ENCODE measurements at places on chromosomes 1 and 21.

DNA sequence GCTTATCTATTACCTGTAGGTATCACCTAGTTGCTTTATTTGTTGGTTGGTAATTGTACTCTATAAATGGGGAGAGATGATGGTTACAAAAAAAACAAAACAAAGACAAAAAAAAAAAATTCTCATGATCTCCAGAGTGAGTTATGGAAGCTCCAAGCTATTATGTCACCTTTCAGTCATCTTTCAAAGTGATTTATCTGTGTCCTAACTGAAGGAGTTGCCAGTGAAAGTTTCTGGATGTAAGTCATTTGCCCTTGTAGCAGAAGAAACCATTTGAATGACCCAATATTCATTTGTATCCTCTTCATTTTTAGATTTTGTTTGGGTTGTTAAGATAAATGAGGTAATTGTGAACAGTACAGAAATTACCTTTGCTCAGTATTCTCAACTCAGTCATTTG lies 3.6 kb downstream of the SLC35F3 start:
- no peak for DNase-seq

DNA sequence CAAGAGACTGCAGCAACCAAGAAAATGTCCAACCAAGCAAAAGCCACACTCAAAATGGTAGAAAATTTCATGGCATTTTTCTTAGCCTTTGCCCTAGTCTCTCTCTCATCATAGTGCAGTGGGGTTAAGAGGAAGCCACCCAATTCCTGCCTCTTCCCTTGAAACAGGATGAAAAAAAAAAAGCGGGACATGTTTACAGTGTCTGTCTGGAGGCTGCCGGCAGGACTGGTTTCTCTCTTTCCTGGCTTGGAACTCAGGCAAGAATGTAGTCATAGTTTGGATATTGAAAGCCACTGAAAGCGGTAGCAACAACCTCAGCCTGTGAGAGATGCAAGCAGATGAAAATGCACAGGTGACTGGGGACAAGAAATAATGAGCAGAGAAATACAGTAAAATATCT lies 13.3 kb upstream of the TNFSF18 start:
- no peak for DNase-seq

- no peak for DNase-seq
These were observed 2.0 kb upstream of the KCNQ4 start for GRCh38 chr1:40781608-40781971.

DNA sequence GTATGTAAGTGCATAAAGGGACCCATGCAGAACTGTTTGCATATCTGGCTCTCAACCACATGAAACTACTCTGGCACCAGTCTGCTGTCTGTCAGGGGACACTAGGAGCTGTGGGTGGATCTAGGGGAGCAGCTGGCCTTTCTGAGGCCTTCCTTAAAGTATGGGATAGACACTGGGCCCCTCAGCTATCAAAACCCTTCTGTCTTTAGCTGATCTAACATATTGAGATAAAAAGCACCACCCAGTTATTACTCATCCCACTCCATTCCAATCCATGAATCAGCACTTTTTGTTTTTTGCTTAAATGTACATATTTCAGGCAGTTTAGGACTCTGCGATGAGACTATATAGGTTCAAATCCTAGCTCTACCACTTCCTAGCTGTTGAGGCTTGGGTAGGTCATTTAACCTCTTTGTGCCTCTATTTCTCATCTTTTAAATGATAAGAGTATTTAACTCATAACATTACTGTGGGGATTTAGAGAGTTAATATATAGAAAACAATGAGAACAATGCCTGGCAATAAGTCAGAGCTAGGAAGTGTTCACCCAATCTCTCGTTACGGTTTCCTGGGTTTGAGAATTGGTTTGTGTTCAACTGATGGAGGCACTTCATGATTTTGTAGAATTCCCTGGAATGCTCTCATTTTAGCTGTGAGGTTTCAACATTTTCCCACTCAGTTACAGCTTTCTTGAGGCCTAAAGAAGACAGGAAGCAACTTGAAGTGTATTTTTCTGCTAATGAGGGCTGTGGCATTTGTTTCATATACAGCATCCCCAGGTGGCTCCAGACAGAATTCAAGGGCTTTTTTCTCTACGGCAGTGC lies 68.9 kb downstream of the LRIG2 start:
- no peak for DNase-seq

- no peak for DNase-seq
These were observed 104.2 kb upstream of the SOX13 start for GRCh38 chr1:203968761-203969160.

GRCh38 chr1:60427701-60428100 lies 354.1 kb upstream of the C1orf87 start:
- no peak for DNase-seq

GRCh38 chr1:156060937-156061636 lies at the start of gene RAB25:
RAB25 (plus strand) TSS chr1:156061160; CDS start chr1:156061401, 241 bp downstream.
- no peak for DNase-seq

- DNase-seq, result no peak
These were observed 17.8 kb upstream of the POU3F1 start for GRCh38 chr1:38064197-38064903.

DNA sequence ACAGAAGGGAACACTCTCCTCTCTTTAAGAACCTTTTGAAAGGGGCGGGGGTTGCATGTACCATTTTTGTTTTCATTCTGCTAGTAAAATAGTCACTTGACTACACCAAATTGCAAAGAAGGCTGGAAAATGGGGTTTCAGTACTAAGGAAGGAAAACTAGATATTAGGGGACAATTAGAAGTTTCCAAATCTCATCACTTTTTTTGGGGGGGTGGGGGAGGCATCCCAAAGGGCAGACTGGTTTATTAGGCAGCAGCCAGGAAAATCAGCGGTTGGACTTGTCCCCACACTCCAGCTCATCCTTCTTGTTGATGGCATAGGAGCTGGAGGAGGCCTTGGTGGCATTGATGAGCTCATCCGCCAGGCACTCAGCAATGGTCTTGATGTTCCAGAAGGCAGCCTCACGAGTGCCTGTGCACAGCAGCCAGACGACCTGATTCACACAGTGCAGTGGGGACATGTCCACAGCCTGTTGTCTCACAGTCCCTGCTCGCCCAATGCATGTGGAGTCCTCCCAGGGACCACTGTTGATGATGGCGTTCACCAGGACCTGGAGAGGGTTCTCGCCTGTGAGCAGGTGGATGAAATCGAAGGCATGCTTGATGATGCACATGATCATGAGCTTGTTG lies 1.7 kb upstream of the TMEM50B start:
- DNase-seq, result no peak

- DNase-seq, result no peak
These were observed 1.6 kb downstream of the COG2 start for GRCh38 chr1:230643908-230644307.

DNA sequence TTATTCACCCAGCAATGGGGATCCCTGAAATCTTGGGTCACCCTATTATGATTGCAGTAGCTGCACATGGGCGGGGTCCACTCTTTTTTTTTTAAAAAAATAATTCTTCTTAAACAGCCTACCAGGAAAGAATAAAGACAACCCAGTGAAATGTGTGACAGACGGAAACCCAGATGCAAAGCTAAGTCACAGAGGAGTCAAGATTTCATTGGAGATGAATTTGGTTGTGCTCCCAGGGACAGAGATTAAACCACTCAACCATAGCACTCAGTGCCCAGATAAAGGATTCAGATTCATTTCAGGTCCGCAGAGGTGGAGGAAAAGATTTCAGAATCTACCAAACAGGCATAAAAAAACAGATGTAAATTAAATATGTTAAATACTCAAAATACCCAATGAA lies 583.5 kb upstream of the ZP4 start:
- DNase-seq, result no peak

GRCh38 chr1:116497656-116498055 lies 73.2 kb downstream of the CD58 start:
- no peak for DNase-seq

- no peak for DNase-seq
These were observed 1.5 kb upstream of the CLDN17 start for GRCh38 chr21:30168086-30168485.

GRCh38 chr1:229759037-229759435 lies 133.0 kb downstream of the URB2 start:
- no peak for DNase-seq

GRCh38 chr1:13482600-13482999 lies 31.2 kb downstream of the LRRC38 start:
- DNase-seq, result no peak

- no peak for DNase-seq
These were observed 140.8 kb downstream of the PGBD5 start for GRCh38 chr1:230285351-230285750.

DNA sequence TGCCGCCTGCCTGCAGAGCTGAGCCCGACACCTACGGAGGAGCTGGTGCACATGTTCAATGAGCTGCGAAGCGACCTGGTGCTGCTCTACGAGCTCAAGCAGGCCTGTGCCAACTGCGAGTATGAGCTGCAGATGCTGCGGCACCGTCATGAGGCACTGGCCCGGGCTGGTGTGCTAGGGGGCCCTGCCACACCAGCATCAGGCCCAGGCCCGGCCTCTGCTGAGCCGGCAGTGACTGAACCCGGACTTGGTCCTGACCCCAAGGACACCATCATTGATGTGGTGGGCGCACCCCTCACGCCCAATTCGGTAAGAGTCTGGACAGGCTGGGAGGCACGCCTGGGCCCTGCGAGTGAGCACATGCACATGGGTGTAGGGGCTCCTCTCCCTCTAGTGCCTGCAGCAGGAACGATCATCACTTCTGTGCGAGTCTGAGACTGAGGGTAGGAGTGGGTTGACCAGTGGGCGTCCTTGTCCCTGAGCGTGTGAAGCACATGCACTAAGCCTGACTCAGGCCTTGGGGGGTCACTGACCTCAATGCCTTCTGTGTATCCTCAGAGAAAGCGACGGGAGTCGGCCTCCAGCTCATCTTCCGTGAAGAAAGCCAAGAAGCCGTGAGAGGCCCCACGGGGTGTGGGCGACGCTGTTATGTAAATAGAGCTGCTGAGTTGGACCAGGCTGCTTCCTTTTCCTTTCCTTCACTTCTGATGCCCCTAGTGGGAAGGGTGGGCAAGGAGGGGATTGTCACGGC lies 6.9 kb downstream of the DMAP1 start:
- no peak for DNase-seq

GRCh38 chr1:54425152-54425584 lies 19.0 kb upstream of the SSBP3 start:
- no peak for DNase-seq

- DNase-seq, result no peak
These were observed 31.4 kb downstream of the PCNT start for GRCh38 chr21:46355161-46356004.

- no peak for DNase-seq
These were observed 15.3 kb downstream of the SMIM12 start for GRCh38 chr1:34844252-34844634.

DNA sequence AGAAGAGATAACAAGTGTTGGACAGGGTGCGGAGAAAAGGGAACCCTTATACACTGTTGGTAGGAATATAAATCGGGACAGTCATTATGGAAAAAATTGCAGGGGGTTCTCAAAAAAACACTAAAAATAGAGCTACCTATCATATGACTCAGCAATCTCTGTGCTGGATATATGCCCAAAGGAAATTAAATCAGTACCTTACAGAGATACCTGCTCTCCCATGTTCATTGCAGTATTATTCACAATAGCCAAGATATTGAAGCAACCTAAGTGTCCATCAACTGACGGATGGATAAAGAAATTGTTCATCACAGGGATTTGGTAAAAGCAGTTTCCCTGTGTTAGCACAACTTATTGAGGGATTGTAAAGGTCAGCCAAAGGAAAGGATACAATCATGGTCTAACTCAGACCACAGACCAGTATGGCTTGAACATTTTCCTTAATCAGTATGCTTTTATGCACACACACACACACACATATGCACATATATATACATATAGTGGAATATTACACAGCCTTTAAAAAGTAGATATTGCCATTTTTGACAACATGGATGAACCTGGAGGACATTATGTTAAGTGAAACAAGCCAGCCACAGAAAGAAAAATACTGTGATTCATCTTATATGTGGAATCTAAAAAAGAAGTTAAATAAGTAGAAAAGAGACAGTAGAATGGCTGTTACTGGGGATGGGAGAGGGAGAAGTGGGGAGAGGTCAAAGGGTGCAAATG lies 44.2 kb upstream of the IRF2BP2 start:
- no peak for DNase-seq

- no peak for DNase-seq
These were observed 4.5 kb downstream of the LEPR start for GRCh38 chr1:65425006-65425405.

GRCh38 chr1:176379626-176380339 lies 83.2 kb upstream of the PAPPA2 start:
- no peak for DNase-seq

DNA sequence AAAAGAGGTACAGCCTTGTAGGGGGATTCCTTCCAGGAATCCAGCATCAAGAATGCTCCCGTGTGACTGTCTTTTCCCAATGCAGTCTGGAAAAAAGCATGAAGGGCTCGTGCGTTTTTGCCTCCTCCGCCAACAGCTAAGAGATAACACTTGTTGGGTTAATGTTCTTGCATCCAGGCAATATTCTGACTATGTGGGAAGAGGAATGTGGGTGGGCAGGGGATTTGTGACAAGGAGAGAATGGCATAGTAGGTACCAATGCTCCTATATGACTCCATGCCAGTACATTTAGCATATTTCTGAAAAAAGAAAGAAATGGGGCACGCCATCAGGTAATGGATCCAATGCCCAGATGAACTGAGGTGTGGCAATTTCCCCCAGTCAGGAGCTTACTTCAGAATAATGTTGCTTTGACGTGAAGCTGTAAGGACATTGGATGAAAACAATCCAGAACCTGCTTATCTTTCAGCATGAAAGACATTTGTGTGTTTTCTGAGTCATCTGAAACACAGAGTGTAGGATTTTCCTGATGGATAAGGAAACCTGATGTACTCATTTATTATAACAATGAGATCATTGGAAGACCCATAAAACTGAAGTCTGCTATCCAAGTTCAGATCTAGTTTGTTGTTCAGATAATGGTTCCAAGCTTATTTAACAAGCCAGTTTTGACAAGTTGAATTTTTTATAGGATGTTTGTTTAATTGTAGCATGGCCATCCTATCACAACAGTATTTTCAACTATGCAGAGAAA lies 105.5 kb downstream of the LYPLAL1 start:
- DNase-seq, result no peak

- no peak for DNase-seq
These were observed 37.5 kb upstream of the ARF1 start for GRCh38 chr1:228044961-228045360.

- DNase-seq, result no peak
These were observed 72.1 kb downstream of the RGS13 start for GRCh38 chr1:192707978-192708547.

Measured in CD4-positive, alpha-beta memory T cell (primary cell).